ENCODE measurements at places on chromosomes 1 and 21.

- no peak for DNase-seq
Observed at GRCh38 chr1:55064071-55064581, 24.8 kb downstream of the PCSK9 start.

GRCh38 chr1:10615332-10615731 is 140.6 kb downstream of the PEX14 start:
- no peak for DNase-seq

DNA sequence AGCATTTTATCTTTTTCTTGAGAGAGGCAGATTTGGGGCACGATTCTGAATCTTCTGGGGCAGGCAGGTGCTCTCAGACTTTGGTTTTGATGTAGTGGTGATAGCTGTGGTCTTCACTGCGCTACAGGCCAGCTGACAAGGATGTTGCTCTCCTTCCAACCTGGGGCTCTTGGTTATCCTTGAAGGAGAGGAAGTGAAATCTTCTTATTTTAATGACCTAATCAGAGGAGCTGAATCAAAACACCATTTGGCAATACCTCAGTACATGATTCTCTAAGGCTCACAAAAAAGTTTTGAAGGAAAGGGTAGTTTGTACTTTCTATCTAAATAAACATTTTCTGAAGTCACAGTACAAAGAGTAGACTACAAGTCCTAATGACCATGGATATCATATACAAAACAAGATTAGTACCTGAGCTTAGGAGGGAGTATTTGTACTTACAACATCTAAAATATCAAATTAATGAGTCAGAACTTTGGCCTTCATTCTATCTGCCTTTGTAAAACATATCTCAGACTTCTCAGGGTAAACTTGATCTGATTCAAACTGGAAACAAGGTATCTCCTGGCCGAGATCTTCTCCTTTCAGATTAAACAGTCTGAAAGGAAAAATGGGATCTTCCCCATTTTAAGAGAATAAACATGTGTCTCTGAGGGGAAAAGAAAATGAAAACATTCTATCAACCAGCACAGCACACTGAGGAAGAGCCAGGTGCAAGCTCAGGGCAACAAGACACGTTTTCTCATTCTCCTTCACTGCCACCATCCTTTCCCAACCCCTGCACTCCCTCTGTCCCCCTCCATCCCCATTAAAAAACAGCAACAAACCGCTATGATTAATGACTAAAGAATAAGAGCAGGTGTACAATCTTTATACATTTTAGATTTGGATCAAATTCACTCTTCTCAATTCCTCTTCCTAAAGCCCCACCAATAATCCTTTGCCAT is 69.2 kb downstream of the SH3GLB1 start:
- DNase-seq: no peak

DNA sequence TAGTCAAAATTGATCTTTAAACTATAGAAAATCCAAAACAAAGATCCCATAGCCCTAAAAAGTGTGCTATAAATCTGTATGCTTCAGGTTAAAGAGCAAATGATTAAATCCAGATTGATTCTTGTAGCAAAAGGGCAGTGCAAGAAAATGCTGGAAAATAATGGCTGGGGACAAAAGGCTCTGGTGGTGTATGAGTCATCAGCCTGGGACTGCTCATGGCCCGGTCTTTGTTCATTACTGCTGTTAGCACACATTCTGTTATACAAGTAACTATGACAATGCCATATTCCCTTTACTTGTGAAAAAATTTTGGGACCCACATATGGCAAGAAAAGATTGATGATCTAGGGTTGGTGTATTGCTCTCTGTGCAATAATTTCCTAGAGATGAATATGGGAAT is 89.1 kb downstream of the RWDD3 start:
- DNase-seq: no peak

- DNase-seq: no peak
Observed at GRCh38 chr1:238895911-238896310, 490.5 kb upstream of the CHRM3 start.

- no peak for DNase-seq
Observed at GRCh38 chr1:41535276-41535675, 50.8 kb upstream of the EDN2 start.

Data from AG04449 (cell line).